ENCODE measurements at places on chromosomes 7 and 10.

DNA sequence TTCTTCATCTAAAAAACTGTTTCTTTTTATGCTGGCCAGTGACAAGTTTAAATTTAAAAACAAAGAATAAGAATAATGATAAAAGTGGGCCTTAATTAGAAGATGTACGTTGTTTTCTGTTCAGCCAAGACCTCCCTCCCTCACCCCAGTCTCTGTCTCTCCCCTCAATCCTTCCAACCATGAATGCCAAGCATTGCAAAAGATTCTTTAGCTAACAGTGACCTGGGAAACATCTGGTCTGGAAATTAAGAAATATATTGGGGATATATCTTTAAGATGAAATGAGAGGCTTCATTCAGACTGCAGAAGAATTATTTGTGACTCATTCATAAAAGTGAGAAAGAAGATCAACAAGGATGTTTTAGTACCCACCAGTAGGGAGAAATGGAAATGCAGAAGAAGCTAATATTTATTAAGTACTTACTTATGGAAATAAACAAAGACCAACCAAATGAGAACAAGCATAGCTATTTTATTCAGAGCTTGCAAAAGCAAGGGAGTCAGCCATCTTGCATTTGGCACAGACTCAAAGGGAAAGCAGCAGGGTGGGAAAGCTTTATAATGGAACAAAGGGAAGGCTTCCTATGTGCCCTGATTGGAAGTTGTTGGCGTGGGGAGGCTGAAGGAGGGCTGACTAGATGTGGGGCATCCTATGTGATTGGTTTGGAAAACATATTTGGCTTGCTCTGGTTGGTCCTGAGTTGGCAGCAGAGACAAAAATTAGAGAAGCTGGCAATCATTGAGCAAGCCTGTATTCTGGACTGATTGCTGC lies 595.4 kb upstream of the GHITM start:
- DNase-seq = no peak

GRCh38 chr10:71587941-71588573 lies 131.5 kb downstream of the C10orf105 start:
- no peak for DNase-seq

DNA sequence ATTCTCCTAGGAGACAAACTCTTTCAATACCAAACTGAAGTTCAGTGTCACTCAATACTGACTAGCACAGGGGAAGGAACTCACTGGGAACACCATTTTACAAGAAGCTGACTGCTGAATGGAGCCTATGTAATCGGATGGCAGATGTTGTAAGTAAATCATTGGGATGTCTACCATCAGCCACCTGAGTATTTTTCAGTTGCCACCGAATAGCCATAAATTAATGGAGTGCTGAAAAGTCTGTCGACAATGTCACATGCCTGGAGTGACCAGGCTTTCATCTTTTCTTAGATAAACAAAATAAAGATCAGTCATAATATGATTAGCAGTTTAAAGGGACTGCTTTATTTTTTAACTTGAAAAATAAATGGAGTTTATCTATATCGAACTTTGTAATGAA lies 145.9 kb upstream of the SEMA3E start:
- DNase-seq = no peak

DNA sequence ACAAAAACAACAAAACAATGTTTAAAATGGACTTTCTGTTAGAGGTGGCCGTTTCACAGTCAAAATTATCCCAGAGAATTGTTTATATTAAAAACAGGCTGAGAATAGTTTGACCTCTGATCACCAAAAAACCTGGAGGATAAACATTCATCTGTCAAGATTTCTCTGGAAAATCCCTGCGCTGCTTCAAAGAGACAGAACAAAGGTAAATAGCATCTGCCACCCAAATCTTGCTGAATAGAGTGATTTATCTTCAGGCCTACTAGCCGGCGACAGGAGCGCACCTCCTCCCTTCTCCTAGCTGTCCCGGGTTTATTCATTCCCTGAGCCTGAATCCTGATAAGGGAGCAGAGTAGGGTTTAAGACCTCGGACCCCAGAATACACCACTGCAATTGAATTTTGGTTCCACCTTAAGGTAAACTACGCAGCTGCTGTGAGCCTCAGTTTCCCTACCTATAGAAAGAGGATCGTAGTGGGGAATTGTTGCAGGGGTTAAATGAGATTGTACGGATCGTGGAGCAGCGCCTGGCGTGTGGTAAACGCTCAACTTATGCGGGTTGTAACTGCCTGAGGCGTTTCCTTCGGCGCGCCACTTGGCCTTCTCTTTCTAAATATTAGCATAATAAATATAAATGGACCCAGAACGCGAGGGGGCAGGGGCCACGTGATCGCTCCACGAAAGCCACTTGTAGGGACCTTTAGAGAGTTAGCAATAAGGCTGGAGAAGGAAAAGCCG lies 498 bp upstream of the ST7 start:
- DNase-seq = no peak

DNA sequence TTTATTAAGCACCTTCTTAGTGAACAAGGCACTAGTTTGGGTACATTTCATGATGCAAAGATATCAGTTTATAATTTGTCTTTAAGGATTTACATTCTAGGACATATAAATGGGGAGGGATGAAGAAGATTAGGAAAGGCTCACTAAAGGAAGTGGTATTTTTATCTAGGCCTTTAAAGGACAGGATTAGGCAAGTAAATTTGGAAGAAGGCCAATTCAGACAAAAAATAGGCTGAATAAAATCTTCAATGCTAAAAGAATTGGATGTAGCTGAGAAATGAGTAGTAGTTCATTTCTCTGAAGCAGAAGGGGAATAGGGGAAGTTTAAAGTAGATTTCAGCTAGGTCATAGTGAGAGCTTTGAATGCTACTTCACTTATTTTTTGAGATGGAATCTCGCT lies 4.8 kb upstream of the FAM24B start:
- DNase-seq = no peak

DNA sequence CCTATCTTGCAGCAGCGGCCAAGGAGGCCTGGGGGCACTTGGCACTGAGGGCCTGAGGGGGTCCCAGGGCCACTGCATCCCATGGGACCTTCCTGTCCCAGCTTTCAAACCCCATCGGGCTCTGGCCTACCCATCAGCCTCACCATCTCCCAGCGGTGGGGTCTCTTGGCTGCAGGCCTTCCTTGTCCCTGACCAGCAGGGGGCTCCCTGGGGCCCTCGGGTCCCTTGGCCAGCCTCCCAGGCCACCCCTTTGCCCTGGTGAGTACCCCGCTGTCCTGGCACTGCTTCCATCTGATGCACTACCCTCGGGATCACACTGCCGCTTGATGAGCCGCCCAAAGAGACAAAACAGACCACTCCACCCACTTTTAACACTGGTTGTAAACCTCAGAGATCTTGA lies 43.5 kb downstream of the YKT6 start:
- no peak for DNase-seq

- no peak for DNase-seq
Measured at GRCh38 chr10:34809796-34810195, 5.3 kb downstream of the PARD3 start.
